D341Med (cell line): ENCODE measurements at places on chromosomes 6 and 20.

DNA sequence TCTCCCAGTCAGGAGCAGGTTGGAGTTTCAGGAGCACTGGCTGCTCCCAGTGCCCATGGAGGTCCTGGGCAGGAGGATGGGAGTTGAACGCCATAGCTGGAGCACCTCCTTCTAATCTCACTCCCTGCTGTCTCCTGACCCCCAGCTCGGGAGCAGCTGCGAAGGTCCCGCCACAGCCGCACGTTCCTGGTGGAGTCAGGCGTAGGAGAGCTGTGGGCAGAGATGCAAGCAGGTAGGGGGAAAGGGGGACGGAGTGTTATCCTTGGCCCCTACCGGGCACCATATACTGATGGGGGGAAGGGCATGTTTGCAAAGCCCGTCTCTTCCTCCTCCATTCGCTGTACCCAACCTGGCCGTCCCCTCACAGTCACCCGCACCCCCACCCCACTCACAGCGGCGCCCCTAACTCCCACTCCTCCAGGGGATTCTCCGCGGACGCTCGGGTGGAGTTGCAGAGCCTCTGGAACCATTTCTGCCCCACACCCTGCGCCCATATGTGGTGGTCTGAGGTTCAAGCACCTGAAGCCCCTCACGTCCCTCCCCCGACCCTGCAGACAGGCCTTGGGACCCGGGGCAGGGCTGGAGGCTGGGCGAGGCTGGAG lies 16.7 kb downstream of the HSPA12B start:
- DNase-seq, result no peak

DNA sequence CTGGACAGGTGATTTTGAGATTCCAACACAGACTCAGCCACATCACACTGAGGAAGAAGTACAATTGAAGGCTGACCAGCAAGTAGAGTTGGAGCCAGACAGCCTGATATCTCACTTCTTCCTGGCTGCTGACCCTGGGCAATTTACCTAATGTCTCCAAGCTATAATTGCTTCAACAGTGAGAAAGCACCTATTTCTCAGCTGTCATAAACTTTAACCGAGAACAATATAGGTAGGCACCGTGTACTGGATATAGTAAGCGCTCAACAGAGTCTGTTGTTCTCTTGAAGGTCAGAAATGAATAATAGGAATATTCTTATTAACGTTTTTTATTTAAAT lies 28.3 kb downstream of the STX7 start:
- DNase-seq, result no peak

- no peak for DNase-seq
Measured at GRCh38 chr20:39850246-39850645, 838.8 kb downstream of the MAFB start.

- DNase-seq, result no peak
Measured at GRCh38 chr6:106090001-106090400, 3.9 kb downstream of the PRDM1 start.

DNA sequence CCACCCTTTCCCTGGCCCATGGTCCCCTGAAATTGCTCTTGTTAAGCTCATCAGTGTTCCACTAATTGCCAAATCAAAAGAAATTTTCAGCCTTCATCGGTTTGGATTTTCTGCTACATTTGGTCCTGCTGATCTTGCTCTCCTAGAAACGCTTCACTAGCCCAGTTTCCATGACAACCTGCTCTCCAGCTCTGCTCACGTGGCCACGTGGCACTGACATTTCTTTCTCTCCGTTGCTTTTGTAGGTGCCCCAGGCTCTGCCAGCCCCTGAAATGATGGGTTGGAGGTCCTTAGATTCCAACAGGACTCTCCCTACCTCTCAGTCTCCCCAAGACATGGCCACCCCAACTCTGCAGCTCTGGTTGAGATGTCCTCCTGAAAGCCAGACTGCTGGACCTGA lies 45.8 kb upstream of the NNAT start:
- DNase-seq, result no peak

- DNase-seq, result no peak
Measured at GRCh38 chr6:39880594-39880993, 53.7 kb downstream of the MOCS1 start.

DNA sequence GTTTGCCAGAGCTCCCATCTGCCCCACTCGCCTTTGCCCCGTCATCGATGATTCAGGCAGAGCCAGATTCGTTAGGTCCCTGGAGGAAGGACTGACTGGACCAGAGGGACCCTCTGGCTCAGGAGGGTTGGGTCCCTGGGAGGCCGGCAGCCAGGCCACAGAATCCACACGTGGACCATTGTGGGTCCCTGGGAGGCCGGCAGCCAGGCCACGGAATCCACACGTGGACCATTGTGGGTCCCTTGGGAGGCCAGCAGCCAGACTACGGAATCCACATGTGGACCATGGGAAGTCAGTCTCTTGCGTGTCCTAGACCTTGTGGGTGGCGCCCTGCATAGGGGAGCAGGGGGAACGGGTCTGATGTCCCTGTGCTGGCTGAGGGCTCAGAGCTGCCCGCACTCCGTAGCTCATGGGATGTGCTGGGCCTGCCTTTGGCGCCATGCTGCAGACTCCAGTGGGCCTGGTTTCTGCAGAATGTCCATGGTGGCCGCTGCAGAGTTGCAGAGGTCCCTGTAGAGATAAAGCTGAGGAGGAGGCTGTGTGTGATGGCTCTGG lies 23.5 kb downstream of the UCKL1 start:
- no peak for DNase-seq

- DNase-seq, result no peak
Measured at GRCh38 chr6:42441697-42442081, 10.0 kb downstream of the TRERF1 start.

GRCh38 chr20:53253668-53254067 lies 281.5 kb downstream of the TSHZ2 start:
- DNase-seq, result no peak

- DNase-seq, result no peak
Measured at GRCh38 chr20:15759594-15759993, 813.7 kb downstream of the KIF16B start.

GRCh38 chr6:128389820-128390534 lies 130.4 kb downstream of the PTPRK start:
- DNase-seq, result no peak

DNA sequence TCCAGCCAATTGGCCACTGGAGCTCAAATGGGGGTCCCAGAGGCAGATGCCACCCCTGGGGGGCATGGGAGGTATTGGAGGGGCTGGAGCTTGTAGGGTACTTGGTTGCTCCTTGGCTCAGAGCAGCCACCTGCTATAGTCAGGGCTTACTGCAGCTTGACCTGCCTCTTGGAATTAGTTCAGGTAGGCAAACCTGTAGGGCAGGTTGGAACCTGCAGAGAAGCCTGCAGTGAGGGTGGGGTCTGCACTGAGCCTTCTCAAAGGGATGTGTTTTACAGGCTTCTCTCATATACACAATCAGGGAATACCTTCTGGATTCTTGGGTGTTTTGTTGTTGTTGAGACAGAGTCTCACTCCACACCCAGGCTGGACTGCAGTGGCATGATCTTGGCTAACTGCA lies 94.2 kb upstream of the MYL9 start:
- no peak for DNase-seq

DNA sequence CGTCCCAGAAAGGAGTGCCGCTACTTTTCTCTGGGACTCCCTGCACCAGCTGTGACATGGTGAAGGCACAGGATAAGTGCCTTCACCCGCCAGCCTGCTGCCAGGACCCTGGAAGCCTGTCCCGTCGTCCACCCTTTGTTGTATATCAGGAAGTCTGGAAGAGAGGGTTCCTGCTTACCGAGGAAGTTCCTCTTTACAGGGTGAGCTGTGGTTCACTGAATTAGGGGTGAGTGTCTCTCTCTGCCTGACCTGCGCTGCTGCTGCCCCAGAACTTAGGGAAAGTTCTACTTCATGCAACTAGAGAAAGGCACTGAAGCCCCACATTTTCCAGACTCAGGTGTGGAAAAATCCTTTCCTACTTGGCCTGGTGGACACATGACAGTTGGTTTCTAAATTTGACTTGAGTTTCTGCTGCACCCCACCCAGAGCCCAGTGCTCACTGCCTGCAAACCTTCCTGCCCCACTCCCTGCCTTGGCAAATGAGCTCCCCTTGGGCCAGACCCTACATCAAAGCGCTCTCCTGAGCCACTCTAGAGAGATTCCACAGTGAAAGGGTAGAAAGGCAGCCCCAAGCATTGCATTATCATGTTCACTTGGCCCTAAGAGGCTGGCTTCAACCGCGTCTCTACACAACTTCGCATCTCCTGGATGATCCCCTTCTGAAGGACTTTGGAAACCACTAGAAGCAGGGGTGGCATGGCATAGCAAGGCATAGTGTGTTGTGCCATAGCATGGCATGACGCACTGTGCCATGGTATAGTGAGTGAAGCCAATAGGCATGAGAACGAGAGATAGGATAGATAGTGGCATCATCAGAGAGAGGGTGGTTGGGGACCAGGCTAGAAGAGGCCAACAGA lies 215.8 kb upstream of the CDYL start:
- no peak for DNase-seq

GRCh38 chr6:54291146-54291545 lies 17.1 kb upstream of the TINAG start:
- DNase-seq, result no peak

DNA sequence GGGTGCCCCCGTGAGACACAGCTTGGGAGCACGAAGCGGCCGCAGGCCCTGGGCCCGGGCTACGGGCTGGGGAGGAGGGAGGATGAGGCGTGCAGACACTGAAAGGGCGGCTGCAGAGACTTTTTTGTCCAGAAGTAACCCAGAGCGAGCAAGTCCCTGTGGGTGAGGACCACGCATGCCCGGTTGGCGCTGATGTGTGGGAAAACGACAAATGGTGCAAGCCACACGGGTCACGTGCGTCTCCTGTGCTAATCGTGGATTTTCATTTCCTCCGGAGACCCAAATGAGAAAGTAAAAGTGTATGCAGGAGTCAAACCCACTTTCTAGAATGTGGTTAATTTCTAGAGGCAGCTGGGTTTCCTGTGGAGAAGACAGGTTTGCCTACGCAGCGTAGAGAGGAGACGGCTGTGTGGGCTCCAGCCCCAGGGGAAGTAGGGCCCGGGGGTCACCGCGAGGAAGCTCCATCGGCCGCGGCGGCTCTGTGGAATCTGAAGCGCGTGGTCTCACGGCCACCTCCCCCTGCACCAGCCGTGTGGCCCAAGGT lies 19.0 kb downstream of the DLL1 start:
- DNase-seq, result no peak

- DNase-seq, result no peak
Measured at GRCh38 chr20:17767624-17768023, 67.9 kb downstream of the BANF2 start.

- no peak for DNase-seq
Measured at GRCh38 chr6:123564361-123564760, 72.4 kb downstream of the TRDN start.

GRCh38 chr20:14331646-14332045 lies 5.8 kb downstream of the FLRT3 start:
- DNase-seq, result no peak

DNA sequence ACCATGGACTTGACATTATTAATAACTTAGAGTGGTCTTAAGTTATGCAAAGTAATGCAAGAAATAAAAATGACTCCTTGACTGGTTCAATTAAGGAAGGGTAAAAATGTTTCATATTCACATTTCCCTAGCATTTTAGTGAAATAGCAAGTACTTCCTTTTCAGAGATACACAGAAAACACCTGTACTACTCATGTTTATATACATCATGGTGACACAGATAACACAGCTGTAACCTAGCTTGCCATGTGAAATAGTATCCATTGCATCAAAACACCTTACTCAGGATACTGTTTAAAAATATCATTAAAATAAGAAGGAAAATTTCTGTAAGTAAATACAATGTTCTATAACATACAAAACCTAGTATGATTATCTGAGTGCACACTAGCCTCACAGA lies 102.4 kb downstream of the AHI1 start:
- no peak for DNase-seq
